ENCODE measurements at places on chromosomes 5 and 9.

DNA sequence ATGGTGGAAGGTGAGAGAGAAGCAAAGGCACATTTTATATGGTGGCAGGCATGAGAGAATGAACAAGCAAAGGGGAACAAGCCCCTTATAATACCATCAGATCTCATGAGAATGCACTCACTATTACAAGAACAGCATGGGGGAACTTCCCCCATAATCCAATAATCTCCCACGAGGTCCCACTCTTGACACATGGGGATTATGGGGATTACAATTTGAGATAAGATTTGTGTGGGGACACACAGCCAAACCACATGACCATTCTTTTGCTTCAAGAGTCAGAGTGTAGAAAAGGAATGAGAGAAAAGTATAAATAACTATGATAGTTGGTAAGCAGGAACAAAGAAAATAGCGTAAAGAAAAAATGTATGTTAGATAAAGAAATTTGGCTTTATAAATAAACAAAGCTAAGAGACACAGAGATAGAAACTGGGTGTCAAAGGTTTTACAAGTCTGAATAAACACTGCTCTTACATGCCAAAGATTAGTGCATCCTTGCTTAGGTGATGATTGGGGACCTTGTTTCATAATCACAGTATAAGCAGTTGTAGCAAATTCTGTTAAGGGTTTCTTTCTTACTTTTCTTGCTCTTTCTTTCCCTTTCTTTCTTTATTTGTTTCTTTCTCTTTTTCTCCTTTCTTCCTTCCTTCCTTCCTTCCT, 91.9 kb upstream of the PAPPA start:
- DNase-seq = no peak

DNA sequence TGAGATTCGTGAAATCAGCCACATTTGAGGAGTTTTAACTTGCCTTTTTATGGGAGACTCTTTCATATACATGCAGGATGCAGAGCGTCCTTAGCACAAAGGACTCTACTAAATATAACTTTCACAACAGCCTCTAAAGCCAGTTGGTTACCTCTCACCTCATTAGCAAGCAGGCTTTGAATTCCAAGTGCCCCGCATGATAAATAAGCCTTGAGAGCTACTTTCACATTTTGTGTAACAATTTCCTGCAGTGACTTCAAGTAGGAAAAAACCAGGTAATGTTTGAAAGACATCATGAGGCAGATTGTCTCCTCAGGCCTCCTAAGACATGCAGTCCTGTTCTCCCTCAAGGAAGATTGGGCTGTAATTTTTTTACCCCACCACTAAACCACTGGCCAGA, 50.5 kb downstream of the RALGPS1 start:
- DNase-seq = no peak

DNA sequence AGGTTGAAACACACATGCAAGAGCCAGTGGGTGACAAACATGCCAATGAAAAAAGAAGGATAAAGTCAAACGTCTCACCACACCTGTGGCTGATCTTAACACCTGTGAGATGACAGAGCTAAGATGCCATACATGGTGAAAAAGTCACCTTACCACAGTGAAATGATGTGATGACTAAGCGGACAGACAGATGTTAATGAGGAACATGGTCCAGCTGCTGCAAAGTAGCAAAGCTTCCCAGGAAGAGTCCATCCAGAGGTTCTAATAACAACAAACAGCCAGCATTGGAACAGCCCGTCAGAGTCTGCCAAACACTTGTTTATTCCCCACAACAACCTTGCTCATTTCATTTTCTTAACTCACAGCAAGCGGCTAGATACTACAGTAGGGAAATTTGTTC, 1.9 kb downstream of the KIAA1191 start:
- no peak for DNase-seq

DNA sequence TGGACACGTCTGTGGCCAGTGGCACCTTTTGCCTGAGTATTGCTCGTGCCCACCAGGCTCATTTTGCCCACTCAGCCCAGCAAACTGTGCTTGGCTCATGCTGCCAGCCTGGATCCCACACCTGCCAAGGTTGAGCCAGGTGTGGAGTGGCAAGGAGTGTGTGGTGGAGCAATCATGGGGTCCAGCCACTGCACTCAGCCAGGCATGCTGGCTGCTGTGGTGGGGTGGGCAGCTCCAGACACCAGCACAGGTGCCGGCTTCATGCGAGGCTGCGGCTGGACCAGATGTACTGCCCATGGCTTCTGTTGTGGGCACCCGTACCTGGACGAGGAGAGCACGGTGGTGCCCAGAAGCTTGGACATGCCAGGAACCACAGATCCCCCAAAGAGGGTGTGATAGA, 364.1 kb downstream of the TMEM38B start:
- no peak for DNase-seq

- no peak for DNase-seq
Measured at GRCh38 chr5:109786206-109786855, 96.6 kb downstream of the MAN2A1 start.
